ENCODE measurements at places on chromosomes 11 and 22.

DNA sequence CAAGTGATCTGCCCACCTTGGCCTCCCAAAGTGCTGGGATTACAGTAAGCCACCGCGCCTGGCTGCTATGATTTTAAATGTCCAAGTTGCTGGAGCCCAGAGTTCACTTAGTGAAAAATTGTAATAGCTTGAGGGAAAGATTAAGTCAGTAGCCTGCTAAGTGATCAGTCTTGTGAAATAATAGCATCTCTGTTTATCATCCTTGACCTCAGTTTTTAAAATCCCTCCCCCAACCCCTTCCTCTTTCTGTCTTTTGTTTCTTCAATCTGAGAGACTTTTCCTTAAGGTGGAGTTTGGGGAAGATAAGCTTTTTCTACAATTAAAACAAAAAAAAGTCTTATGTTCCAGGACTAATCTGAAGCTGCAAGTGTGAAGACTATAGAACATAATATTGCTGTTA, 6.4 kb downstream of the HIPK3 start:
- no peak for DNase-seq

GRCh38 chr11:47123094-47123493, 53.6 kb downstream of the ARFGAP2 start:
- no peak for DNase-seq

GRCh38 chr11:122181372-122181771, 65.4 kb upstream of the BLID start:
- DNase-seq = no peak

DNA sequence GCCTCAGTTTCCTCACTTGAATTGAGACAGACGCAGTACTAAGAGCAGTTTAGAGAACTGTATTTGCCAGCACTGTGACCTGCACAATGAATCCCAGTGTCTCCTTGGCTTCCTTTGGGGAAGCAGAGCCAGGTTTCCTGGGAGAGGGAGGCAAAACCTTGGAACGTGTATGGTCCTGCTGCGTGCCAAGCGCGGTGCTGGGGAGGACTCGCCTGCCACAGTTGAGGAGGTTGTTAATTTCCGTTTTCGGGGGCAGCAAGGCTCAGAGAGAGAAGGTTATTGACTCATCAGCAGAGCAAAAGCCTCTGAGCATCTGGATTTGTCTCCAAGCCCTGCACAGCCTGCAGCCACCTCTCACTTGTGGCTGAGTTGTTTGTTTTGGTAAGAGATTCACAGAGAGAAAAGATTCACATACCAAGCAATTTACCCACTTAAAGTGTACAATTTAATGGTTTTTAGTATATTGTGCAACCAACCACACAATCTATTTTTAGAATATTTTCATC, 10.8 kb downstream of the SYT12 start:
- DNase-seq = no peak

DNA sequence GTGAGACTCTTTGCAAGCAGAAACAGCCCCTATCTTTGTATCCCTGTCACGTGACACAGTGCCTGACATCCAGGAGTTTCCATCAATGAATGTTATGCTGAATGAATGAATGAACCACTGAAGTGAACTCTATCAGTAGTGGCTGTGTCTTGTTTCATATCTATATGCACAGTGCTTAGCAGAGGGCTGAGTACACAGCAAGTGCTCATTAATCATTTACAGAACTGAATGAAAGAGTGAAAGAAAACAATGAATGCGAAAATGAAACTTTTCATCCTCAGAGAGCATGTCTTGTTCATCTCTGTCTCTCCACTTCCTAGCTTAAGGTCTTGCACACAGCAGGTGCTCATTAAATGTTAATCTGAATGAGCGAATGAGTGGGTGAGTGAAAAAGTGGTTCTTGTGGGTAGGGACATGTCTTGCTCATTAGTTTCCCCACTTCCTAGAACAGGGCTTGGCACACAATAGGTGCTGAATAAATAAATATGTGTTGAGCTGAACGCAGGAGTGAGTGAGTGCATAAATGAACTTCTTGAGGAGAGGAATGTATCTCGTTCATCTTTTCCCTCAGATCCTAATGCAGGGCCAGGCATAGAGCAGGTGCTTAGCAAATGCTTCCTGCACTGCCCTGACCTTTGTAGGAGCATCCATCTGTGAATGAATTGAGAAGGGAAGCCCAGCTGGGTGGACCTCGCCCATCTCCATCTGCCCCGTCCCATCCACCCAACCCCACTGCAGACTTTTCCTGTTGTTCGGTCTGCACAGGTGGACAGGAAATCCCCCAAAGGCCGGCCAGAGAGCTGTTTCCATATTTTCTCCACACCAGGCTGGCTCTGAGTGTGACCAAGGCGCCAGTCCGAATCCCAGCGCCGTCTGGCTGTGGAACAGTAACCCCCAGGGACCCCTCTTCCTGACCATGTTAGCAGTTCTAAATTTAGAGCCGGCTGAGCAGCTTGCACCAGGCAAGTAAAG, 113.4 kb upstream of the CRYBB3 start:
- DNase-seq = peak; percentile 80

DNA sequence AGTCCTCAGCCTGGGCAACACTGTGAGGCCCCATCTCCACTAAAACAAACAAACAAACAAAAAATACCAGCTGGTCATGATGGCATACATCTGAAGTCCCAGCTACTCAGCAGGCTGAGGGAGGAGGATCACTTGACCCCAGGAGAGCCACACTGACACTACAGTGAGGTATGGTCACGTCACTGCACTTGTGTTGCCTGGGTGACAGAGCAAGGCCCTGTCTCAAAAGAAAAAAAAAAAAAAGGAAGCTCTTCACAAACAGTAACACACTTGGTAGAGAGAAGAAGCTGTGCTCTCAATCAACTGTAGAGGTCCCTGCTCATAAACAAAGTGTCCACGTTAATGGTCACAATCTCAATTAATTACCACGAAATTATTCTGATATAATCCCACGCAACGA, 401.6 kb upstream of the CCDC90B start:
- no peak for DNase-seq

DNA sequence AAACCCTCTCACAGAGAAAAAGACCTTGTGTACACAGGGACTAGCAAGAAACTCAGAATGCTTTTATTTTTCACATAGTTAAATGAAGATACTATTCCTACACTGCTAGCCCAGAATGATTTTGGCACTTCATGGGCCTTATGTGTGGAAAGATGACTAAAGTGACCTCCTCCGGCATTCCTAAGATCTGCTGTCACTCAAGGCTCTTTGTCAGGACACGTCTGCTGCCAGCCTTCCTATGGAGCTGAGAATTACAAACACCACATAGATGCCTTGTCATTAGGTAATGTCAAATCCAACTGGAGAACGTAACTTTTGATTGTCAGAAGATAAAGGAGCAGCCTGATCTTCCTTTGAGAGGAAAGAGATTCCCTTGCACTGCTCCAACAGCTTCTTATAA, 249.1 kb downstream of the FAT3 start:
- DNase-seq = no peak

DNA sequence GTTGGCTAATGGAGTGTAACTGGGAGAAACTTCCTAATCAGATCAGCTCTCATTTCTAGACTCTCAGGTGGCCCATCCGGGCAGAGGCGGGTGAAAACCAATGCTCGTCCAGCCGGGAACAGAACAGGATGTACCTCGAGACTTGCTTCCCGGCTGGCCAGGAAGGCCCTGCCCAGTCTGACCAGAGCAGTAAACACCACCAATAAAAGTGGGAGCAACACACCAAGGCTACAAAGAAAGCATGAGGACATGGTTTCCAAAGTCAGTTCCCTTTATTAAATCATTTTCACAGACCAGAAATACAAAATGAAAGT, 940 bp upstream of the TNKS1BP1 start:
- DNase-seq = no peak

GRCh38 chr11:126162306-126163030, 49.0 kb downstream of the RPUSD4 start:
- no peak for DNase-seq

DNA sequence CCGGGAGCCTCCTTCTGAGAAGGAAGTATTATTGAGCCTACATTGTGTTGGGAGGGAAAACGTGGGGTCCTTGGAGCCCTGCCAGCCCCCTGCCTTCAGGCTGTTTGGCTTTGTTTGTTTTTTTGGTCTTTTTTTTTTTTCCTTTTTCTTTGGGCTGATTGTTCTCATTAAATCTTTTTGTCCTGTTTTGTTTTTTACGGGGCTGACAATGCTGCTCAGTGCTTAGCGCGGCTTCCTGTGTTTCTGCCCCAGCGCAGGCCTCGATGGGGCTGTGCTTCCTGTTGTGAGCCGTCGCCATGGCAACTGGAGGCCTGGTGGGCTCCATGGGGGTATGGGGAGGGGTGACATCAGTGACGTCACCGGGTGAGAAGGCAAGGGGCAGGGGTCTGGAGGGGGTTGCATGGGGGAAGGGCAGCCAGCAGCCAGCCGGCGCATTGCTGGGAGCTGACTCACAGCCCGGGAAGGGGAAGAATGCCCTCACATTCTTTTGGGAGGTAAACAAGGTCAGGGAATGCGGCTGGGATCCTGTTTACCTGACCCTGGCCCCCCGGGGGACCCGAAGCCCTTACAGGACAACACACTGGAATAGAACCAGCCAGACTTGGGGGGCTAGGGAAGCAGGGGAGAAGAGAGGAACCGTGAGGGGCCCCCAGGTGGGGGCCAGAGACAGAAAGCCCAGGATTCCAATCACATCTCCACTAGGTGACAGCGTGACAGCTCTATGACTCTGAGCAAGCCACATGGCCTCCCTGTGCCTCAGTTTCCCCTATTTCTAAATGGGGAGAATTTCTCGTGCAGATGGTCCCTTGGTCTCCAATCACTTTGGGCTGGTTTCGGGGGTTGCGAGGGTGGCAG, 22.2 kb upstream of the CBX7 start:
- DNase-seq = peak; percentile 88

DNA sequence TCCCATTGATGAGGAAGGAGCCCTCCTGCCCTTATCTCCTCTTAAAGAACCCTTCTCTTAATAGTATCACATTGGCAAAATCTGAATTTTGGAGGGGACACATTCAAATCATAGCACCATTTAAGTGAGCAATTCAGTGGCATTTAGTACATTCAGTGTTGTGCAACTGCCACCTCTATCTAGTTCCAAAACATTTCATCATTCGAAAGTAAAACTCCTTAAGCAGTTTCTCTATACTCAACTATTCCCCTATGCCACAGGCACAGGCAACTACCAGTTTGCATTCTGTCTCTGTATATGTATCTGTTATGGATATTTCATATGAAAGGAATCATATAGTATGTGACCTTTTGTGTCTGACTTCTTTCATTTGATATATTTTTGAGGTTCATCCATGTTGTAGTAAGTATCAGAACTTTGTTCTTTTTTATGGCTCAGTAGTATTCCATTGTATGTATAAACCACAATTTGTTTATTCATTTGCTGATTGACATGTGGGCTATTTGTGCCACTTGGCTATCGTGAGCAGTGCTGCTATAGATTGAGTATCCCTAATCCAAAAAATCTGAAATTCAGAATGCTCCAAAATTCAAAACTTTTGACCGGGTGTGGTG, 22.9 kb downstream of the FAR1 start:
- DNase-seq = no peak

- DNase-seq = no peak
Observed at GRCh38 chr22:24177456-24177855, 3.8 kb upstream of the SUSD2 start.

GRCh38 chr11:16876053-16876752, 137.8 kb downstream of the C11orf58 start:
- DNase-seq = no peak

- DNase-seq = peak; percentile 51
Observed at GRCh38 chr22:40220316-40221054, 42.8 kb downstream of the TNRC6B start.

DNA sequence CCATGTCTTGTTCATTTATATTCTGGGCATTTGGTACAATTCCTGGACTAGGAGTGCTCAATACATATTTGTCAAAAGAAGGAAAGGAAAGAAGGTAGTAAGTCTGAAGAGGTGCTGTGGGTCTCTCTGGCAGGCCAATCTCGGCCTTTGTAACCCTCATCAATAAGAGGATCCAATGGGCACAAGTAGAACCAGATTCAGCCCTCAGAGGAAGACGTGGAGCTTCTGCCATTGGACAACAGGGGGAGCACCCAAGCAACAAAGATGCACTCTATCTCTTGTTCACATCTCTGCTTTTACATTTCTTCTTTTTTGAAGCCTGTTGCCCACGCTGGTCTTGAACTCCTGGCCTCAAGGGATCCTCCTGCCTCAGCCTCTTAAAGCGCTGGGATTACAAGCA, 2.2 kb upstream of the VPS11 start:
- DNase-seq = no peak

GRCh38 chr11:66892911-66893310, 36.0 kb downstream of the LRFN4 start:
- no peak for DNase-seq

- no peak for DNase-seq
Observed at GRCh38 chr11:79173615-79174014, 267.2 kb downstream of the TENM4 start.

- no peak for DNase-seq
Observed at GRCh38 chr11:76444065-76444383, 794 bp upstream of the EMSY start.

DNA sequence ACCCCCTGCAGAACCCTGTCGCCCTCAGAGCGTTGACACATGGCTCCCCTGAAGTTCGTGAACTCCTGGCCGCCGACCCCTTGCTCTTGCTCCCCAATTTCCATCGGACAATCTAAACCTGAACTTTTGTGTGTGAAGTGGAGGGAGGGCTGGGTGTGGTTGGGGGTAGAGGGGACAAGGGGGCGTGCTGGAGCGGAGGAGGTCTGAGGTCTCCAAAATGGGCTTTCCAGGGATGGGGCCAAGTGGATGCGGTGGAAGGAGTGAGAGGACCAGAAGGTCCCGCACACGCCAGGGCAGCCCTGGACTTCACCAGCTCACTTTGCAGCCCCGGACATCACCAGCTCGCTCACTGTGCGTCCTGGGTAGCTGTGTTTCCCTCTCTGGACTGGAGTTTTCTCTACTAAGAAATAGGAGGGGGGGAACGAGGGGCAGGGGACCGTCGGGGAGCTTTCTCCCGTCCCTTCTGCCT, 18.6 kb downstream of the CREB3L1 start:
- DNase-seq = no peak

DNA sequence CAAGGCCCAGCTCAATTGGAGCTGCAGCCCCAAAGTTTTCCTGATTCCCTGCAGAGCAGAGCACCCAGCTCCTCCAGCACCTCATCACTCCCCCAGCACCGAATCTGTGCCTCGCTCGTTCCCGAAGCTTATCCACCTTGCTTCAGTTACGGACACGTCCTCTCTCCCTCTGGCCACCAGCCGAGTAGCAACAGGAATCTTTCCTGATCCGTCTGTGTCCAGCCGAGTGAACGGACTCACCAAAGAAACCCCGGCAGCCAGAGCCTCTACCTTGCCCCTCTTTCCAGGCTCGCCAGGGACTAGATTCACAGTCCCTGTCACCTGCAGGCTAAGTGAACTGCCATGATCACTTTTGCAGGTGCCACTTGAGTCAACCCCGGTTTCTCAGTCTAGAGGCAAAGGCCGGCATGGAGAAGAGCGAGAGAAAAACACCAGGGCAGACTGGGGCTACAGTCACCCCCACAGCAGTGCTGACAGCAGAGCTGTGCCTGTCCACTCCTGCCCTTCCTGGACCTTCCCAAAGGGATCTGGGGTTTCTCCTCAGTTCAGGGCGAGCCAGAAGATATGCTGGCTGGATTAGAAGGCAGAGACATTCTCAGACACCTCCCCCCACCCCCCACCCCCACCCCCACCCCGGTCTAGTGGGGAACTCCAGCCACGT, 32.3 kb downstream of the BID start:
- DNase-seq = no peak

GRCh38 chr11:62788991-62789390, 1.8 kb downstream of the TMEM179B start:
- DNase-seq = no peak
